ENCODE measurements at places on chromosomes 11 and 22.

GRCh38 chr11:65786786-65787636, at the start of gene OVOL1:
Gene OVOL1 (plus strand): TSS chr11:65787063. CDS start chr11:65787374, 311 bp downstream.
- peak; percentile 47 for DNase-seq

DNA sequence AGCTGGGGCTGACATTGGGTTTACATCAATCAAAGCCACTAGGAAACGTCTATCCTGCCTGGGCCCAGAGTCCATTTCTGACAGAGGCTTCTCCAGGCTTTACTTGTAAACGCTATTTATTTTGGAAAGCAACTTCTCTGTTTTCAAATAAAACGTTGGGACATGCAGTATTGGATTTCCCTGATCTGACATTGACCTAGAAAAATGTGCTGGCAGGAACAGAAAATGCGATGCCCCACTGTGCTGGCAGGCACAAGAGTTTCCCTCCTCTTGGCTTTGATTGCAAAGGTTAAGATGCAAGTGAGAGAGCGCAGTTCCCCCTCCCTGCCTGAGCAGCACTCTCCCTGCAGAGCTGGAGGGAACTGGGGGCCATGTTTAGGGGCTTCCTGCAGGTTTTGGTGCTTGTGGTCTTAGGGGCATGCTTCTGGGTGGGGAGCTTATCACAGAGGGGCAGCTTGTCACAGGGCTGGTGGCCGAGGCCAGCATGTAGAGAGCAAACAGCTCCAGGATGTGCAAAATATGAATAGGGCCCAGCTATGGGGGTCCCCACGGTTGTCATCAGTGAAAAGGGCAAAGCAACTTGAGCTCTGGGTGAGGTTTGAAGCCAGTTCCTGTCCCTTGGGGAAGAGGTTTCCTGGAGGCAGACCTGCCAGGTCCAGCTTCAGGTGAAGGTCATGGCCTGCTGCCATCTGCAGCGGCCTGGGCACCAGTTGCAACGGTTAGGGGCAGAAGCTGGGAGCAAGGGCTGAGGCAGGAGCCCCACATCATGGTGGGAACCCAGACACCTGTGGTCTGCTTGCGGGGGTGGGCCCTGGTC, 42.3 kb upstream of the DKK3 start:
- DNase-seq = peak; percentile 47

DNA sequence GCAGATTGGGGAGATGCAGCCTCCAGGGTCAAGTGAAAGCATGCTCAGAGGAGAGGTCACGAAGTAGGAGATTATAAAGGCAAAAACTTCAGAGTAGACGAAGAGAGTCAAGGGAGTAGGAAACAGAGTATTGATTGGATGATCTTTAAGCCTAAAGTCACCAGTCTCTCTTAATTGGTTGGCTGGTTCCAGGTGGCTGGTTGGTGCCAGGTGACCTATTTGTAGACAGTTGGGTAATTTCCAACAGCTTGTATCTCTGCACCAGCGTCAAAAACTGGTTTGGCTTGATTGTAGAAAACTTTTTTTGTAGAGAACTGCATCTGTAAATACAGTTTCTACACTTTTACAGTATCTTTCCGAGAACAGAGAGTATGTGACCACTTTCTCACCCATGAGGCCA, 75.7 kb upstream of the CCDC90B start:
- DNase-seq = no peak

- peak; percentile 62 for DNase-seq
Observed at GRCh38 chr22:22748297-22748743, 103.9 kb downstream of the GGTLC2 start.

- no peak for DNase-seq
Observed at GRCh38 chr22:44615602-44616180, 86.3 kb upstream of the PRR5 start.

- DNase-seq = peak; percentile 43
Observed at GRCh38 chr11:15307619-15308024, 192.9 kb downstream of the INSC start.

GRCh38 chr11:107653076-107653475, 58.8 kb downstream of the SLN start:
- no peak for DNase-seq

DNA sequence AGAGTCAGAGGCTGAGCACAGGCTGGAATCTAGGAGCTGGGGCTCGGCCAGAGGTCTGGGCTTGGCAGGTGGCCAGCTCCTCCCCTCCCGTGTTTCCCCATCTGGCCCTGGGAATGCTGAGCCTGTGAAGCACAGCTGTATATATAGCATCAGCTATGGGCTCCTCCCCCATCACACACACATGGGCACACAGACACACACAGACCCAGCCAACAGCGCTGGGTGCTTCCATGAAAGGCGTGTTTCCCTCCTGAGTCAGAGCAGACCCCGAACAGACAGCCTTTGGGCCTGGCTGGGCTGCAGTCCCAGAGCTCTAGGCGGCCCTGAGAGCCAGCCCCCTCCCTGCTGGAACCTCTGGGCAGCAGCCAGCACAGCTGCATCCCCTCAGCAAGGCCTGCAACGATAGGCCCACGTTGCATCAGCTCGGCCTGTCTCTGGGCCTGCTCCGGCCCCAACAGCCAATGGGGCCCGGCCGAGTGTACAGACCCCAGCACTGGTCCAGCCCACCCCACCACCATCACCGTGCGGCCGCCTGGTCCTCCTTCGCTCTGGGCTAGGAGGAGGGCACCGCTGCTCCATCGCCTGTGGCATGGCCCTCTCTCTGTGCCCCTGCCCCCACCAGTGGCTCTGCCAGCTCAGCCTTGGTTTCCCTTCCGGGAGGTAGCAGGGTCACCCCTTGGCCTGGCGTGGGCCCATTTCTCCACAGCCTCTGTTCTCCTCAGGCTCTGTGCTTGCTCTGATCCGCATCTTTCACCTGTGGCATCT, 7.6 kb upstream of the SERPINH1 start:
- DNase-seq = peak; percentile 61

- no peak for DNase-seq
Observed at GRCh38 chr11:14007566-14007965, 45.0 kb downstream of the SPON1 start.

- no peak for DNase-seq
Observed at GRCh38 chr11:91086028-91086427, 863.2 kb upstream of the CHORDC1 start.

DNA sequence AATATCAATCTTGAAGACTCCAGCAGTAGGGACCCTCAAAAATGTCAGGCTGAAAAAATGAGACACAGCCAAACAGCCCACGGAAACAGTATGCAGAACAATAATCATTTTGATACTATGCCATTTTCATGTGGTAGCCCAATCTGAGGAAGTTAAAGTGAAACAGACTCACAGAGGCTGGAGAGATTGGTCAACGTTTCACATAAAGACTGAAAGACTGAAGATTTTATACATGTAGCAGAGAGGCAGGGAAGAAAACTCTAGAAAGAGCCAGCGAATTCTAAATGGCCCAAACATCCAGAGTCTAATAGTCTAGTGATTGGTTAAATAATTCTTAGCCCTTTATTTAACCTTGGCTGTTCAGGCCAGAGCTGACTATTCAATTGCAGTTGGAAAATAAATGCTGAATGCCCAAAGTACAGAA, 49.4 kb downstream of the MAML2 start:
- DNase-seq = no peak

- DNase-seq = no peak
Observed at GRCh38 chr22:42608136-42608822, 6.4 kb downstream of the POLDIP3 start.

DNA sequence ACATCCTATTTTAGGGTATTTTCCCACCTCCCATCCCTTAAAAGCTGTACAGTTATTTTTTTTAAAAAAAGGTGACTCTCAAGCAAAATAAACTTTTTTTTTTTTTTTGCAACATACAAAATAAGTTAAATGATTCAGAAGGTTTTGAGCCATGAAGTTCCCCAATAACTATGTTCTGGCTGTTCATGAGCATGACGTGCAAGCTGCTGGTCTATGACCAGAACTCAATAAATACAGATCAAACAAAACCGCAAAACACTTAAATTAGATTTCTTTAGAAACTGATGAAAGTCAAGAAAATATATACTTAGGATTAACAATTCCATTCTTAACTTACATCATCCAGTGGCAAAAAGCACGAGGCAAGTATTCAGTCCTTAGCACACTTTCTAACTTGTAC, 24.1 kb upstream of the CLNS1A start:
- DNase-seq = no peak

- no peak for DNase-seq
Observed at GRCh38 chr11:211295-211694, 3.8 kb downstream of the RIC8A start.

- DNase-seq = peak; percentile 35
Observed at GRCh38 chr11:69986440-69986787, 91.7 kb upstream of the ANO1 start.

DNA sequence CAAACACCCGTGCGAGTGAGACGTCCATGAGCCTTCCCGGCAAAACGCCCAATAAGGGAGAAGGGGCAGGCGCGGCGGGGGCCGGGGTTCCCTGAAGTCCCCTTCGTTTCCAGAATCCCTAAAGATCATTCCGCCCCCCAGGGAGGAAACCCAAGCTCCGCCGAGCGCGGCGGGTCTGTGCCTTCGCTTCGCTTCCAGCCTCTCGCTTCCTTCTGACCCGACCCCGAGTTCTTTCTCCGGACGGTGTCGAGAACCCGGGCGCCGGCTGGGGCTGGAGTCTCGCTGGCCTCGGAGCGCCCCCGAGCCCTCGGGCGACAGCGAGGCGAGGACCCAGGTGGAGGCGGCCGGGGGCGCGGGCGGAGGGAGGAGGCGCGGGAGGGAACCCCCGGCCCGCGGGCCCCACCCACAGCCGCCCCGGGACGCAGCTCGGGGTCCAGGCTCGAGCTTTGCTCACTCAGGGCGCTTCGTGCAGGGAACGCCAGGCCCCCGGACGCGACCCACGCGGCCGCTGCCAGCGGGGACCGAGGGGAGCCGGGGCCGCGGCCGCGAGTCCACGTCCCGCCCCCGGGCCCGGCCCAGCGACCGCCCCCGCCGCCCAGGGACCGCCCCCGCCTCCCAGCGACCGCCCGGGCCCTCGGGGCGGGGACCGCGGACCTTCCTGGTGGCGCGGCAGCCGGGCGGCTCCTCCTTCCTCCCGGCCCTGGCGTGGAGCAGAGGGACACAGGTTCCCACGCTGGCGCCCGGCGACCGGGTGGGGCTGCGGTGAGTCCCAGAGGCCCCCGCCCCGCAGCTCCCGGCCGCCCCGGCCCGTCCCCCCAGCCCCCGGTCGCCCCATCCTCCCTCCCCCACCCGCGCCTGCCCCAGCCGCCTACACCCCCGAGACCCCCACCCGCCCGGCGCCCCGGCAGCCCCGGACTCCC, at the start of gene PGGHG:
Gene PGGHG (plus strand): TSS at position 649 of the 920 bp plus-strand sequence. CDS start 691 bp downstream, outside the sequence.
- peak; percentile 67 for DNase-seq

DNA sequence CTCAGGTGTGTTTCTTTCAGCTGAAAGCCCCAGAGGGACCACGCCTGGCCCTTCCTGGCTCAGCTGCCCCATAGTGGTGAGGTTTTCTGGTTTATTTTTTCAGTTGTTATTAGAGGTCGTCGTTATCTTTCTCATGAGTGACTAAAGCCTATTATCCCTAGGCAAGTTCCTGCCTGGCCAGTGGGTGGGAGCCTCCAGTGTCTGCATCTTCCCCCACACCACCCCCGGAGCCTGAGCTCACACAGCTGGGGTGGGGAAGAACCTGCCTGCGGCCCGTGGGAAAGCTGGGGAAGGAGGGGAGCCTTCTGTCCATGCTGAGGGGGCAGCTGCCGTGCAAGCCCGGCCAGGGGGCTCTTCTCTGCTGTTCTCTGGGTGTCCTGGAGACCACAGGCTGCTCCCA, 24.3 kb upstream of the PPFIA1 start:
- no peak for DNase-seq

- DNase-seq = no peak
Observed at GRCh38 chr22:31120230-31120629, 2.5 kb upstream of the INPP5J start.

DNA sequence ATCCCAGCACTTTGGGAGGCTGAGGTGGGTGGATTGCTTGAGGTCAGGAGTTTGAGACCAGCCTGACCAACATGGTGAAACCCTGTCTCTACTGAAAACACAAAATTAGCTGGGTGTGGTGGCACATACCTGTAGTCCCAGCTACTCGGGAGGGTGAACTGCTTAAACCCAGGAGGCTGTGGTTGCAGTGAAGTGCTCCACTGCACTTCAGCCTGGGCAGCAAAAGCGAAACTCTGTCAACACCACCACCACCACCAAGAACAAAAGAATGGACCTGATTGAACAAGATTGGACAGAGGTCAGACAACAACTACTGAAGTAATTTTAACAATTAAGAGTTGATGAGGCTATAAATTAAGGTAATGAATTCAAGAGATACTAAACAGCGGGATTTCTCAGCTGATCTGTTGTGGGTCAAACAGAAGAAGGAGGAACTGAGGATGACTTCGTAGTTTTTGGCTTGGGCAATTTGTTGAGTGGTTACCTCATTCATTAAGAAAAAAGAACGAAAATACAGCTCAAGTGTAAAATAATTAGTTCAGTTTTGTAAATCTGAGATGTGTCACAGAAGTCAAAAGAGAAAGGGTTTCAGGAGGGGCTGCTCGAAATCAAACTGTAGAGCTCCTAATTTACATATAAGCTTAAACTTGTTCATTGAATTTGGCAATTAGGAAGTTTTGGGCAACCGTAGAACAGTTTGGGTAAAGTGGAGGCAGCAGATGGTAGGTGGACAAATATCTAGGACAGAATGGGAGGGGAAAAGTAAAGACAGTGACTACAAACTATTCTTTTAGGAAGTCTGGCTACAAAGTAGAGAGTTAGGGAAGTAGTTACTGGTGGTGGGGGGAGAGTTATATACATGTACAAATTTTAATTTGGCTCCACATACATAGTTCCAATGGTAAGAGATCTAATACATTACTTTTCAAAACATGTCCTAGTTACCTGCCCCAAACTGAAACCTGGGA, 4.5 kb downstream of the IL18 start:
- no peak for DNase-seq

DNA sequence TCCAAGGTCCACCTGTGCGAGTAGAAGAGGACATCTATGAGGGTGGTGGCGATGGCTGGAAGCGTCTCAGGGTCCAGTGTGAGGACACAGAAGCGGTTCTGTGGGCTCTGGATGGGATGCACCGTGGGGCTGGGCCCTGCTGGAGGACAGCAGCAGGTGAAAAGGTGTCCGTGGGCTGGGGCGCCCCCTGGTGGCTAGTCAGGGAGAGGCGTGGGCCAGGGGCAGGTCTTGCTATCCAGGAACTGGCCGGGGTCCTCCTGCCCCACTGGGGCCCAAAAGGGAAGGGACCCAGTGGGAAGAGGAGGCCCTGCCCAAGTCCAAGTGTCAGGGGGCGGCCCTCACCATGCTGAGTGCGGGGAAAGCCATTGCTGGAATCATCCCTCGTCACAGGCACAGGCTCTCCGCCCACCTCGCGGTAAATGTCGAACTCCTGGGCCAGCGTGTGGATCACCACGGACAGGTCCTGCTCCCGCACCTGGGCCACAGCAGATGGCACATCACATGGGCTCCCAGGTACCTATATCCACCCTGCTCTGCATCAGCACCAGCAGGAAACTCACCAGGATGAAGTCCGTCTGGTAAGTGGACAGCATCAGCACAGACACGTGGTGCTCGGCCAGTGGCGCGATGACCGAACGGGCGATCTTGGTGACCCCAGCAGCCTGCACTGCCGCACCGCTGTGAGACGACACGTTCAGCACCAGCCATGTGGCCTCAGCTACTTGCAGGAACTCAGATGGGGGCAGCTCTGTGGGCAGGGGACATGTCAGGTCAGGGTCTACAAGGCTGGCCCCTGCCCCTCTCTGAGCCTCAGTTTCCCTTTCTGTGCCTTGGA, 2.3 kb downstream of the CASTOR1 start:
- DNase-seq = peak; percentile 68

- DNase-seq = no peak
Observed at GRCh38 chr22:47165338-47166032, 403.0 kb downstream of the TBC1D22A start.

Measured in retina (tissue), 1 donor.